Stimulated activated CD8-positive, alpha-beta memory T cell treated with anti-CD3 and anti-CD28 coated beads, Interleukin-4, amount 100 ng/mL, for 1 hour (primary cell): ENCODE measurements at places on chromosomes 3 and 15.

- no peak for DNase-seq
Measured at GRCh38 chr3:181265750-181266333, 276.3 kb upstream of the DNAJC19 start.

- DNase-seq, result no peak
Measured at GRCh38 chr3:170162052-170162451, 19.5 kb downstream of the PHC3 start.

GRCh38 chr3:172076212-172076611 is 36.8 kb downstream of the FNDC3B start:
- DNase-seq, result no peak

DNA sequence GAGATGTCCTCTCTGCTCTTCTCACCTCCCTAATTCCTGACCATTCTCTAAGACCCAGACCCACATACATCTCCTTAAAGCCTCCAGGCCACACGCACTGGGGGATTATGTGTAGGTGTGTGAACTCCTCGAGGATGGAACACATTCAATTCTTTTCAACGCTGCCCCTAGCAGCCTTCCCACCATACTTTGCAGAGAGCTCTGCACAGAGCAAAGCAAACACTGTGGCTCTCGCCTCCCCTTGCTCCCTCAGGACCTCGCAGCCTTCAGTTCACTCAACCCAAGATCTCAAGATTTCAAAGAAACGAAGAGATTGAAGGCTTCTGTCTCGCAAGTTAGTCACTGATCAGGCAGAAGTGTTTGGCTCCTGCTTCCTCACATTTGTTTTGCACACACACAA is 6.0 kb downstream of the ACTC1 start:
- DNase-seq, result no peak

GRCh38 chr15:58908550-58909309 is 24.7 kb downstream of the SLTM start:
- no peak for DNase-seq

- DNase-seq, result no peak
Measured at GRCh38 chr3:58350627-58351013, 17.9 kb downstream of the PXK start.

DNA sequence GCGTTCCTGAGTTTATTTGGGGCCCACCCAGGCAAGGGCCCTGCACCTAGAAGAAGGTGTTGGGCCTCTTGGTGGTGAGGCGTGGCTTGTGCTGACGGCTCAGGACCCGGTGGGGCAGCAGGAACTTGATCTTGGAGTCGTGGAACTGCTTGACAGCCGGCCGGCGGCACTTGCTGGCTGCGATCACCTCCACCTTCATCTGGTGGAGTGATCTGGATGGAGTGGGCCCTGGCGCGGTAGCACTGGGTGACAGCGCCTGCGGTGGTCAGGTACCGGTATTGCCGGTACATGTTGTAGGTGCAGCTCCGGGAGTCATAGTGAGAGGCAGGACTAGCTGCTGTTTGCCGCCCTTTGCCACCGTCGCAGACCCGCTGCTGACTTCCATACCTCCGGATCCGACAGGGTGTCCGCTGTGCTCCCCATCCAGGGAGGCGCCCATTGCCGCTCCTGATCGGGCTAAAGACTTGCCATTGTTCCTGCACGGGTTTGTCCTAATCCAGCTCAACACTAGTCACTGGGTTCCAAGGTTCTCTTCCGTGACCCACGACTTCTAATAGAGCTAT is 136.8 kb downstream of the ANO10 start:
- DNase-seq, result no peak

DNA sequence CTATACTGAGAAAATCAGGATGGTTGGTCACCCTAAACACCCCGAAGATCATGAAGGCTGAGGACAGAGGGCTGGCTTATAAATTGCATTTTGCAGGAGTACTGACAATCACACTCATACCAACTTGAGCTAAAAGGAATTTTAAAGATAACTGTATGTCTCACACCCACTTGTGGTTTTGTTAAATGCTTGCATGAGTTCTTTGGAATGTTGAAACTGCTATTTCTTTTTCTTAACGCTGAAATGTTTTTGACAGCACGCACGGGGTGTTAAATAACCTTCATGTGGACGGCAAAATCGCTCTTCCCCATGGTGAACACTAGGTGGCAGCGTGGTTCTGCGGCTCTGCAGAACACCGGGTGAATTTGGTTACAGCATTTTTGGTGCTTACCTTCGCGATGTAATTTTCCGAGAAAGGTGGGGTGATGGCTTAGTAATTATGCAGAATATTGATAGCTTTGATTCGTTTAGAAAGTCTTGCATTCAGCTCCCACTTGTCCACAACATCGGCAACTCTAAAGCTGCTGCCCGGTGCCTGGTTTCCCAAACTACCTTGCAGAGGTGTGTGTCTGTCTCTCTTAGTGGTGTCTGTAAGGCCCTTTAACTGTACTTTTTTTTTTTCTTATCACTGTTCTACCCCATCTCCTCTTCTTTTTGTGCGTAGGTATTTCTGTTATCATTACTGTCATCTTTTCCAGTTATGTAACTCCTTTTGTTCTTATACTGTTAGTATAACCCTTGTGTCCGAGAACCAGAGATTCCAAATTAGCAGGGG is 51.7 kb downstream of the ARNT2 start:
- DNase-seq, result peak; percentile 26

DNA sequence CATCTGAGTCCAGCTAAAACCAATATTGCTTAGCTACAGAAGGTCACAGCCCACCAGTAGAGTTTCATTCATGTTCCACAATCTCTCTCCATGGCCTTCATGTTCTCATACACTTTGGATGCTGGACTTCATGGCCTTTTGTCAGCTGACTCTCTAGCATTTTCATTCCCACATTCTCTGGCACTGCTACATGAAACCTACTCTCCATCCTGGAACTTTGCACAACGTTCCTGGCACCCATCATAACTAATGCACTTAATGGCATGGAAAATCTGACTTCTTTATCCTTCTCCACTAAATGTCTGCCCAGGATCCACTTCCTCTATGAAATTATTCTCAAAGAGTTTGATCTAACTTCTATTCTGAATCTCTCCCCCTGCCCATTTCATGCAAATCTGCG is 56.9 kb downstream of the SLC9A9 start:
- DNase-seq, result no peak

GRCh38 chr3:168467115-168467714 is 371.5 kb upstream of the GOLIM4 start:
- DNase-seq, result no peak

- DNase-seq, result no peak
Measured at GRCh38 chr3:38878646-38879045, 62.6 kb upstream of the SCN10A start.

DNA sequence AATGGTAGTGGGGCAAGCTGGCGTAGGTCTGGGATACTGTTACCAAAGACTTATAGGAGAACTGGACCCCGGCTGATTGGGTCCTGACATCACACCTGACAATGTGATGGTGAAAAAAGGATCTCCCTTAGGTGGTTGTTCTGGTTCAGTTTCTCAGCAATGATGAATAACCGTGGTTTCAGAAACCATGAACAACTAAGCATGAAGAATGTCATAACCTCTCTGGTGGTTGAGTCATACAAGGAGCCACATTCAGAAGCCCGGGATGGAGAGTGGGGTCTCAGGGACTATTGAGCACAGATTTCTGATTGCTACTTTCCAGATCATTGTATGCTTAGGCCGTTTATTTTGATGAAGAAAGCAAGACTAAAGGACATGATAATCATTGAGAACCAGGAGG is 17.4 kb downstream of the GPR160 start:
- no peak for DNase-seq

DNA sequence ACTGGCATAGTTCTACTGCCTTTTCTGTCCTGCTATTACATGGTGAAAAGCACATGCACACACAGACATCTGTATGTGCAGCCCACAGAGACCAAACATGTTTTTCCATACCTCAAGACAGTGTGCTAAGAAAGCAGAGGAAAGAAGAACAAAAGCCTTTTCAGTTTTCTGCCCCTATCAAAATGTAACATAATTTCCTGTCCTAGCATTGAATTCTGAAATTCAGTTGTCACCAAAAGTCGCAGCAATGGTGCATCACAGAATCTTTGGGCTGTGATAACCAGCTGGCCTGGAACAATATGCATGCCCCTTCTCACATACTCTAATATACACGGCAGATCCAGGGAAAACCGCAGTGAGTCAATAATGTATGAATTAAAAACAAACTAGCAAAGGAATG is 153.8 kb upstream of the RAP2B start:
- DNase-seq, result no peak

GRCh38 chr3:131716007-131716406 is 213.2 kb upstream of the MRPL3 start:
- DNase-seq, result no peak

DNA sequence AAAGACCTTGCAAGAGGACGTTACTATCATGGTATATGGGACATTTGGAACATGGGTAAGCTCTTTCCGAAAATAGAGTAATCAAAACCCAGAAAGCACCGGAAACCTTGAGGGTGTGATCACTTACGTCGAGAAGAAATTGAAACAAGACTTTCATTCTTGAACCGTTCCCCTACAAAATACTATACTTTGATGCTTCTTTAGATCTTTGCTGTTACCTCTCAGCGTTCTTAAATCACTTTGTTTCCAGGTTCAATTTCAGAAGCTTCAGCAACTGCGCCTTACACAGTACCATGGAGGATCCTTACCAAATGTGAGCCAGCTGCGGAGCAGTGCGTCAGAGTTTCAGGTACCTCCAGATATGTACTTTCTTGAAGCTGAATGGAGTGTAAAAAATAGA is 10.1 kb downstream of the CRTC3 start:
- DNase-seq, result no peak

DNA sequence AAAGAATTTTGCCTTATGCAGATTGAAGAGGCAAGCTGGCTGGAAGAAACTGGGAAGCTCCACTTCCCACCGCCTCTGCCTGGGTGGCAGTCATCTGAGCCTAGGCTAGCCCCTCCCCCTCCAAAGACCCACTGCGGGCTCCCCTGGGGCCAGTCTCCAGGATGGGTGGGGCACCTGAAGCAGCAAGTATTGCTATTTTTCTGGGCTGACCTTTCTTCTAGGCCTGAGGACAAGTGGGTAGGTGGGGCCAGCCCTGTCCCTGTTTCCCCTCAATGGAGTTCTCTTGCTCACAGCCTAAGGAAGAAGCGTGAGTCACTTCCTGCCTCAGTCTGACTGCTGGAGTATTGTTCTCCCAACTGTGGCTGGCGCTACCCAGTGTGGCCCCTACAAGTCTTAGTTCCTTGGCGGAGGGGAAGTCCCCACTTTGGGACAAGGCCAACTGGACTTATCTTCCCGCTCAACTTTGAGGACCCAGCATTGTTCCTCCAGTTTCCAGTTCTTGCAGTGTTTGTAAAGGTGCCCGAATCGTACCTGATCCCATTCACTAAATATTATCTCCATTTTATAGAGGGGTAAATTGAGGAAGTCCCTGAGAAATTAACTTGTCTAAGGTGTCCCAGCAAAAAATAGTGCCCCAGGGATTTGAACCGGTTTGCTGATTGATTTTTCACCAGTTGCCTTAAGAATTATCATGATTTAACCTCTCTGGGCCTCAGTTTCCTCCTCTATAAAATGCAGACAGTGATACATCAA is 1.4 kb downstream of the FURIN start:
- no peak for DNase-seq

DNA sequence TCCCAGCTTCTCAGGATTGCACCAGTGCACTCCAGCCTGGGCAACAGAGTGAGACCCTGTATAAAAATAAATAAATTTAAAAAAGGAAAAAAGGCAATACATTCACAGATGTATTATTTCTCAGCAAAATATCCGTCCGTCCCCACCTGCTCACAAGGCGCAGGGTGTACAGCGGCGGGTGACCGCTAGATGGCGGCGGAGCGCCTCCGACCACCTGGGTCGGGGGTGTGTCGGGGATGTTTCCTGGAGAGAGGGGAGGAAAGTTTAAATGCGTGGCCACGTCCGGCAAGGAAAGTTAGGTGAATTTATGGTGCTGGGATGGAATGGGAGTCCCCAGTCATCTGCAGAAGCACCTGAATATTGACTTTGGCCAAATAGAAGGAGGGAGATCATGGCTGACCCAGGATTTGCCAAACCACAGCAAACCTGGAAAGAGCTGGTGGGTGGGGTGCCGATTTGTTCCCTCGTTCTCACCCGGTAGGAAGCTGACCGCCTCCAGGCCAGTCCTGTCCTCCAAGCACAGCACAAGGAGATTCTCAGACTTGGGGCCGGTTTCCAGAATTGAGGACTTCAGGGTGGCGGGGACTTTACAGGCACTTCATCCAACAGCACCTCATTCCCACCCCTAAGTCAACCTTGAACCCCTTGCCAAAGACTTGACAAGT is 88.3 kb downstream of the TMEM266 start:
- DNase-seq, result no peak

GRCh38 chr3:71168121-71168721 is 415.3 kb downstream of the FOXP1 start:
- DNase-seq, result no peak

- DNase-seq, result no peak
Measured at GRCh38 chr3:187831125-187832051, 86.1 kb upstream of the BCL6 start.

DNA sequence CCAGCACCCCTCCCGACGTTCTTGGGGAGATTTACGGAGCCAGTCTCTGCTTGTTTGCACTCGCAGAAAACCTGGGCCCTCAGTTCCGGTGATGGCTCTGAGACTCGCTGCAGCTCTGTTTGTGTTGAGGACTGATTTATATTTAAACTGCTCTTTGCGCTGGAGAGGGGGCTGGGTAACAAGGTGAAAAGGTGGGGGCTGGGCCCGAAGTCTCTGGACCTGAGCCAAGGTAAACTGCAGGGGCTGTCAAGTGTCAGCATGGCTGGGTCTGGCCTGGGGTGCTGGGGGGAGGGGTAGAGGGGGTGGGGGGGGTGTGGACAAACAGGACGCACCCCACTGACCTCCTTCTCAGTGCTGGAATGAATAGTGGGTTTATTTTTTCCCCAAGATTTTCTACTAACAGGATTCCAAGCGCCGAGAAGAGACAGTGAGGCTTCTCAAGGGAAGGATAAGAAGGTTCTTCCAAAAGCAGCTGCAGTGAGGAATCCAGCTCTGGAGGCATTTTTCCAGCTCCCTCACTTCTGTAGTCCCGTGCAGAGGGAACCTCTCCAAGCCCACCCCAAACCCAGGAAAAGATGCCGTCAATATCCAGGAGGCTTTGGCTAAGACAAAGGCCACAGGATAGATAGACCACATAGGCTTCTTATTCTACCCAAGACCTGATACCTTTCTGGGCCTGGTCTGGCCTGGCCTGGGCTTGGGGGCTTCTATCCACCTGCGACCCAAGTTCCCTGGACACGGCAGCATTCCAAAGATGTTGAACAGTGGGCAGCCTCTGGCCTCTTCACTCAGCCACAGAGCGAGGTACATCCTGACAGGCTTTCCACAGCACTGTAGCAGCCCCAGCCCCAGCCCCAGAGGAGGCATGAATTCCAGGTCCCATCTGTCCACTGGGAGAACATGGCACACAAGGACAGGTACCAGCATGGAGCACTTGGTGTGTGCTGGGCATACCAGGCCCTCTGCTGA is 938 bp upstream of the SLCO2A1 start:
- DNase-seq, result no peak

- no peak for DNase-seq
Measured at GRCh38 chr3:108300103-108300849, 3.9 kb downstream of the HHLA2 start.

GRCh38 chr15:98807262-98807661 is 158.9 kb downstream of the IGF1R start:
- no peak for DNase-seq
